ENCODE measurements at places on chromosomes 4 and X.

- no peak for DNase-seq
These were observed 1.1 kb upstream of the OTC start for GRCh38 chrX:38351346-38351745.

DNA sequence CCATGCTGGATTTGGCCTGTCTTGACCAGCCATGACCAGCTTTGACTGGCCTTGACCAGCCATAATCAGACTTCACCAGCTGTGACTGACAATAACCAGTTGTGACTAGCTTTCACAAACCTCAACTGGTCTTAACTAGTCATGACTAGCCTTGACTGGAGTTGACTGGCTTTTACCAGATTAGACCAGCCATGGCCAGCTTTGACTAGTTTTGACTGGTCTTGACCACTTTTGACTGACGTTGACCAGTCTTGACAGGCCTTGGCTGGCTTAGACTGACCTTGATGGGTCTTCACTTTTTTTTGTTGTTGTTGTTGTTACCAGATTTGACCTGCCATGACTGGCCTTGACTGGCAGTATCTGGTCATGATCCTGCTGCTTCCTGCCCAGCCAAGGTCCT lies 67.4 kb downstream of the RLIM start:
- DNase-seq: no peak

DNA sequence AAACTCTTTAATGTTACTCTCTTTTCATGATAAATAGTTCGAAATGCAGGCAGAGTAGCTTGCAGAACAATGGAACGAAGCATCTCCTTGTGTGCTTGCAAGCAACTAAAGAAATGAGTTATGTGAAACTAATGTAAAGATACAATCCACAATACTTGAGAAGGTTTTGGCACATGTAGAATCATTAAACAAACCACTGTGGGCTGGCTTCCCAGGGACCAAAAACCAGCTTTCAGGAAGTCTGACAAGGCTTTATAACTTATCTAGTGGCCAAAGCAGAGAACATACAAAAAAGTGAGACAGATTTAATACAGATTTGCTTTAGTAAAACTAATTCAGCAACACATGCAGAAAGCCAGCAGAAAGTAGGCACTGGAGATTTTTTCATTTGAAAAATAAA lies 1673.8 kb upstream of the AGA start:
- DNase-seq: no peak

DNA sequence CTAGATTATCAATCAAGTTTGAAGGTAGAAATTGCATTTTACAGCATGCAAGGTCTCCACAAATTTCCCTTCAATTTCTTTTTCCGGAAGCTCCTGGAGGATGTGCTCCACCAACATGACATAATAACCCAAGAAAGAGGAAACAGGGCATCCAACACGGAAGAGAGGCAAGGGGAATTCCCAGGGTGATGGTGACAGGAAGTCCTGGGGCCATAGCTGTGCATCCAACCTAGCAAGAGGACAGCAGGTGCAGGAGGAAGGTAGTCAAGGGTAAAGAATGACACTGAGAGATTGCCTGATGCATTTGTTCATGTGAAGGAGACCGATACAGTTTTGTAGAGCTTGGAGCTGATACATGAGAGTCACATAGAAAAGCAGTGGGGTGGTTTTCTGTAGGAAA lies 115.7 kb upstream of the LSM6 start:
- DNase-seq: no peak

All from NCI-H187 (cell line).